Germinal center (tissue), 1 donor: ENCODE measurements at places on chromosomes 4 and X.

GRCh38 chr4:37481547-37482122 lies 204.5 kb downstream of the RELL1 start:
- no peak for DNase-seq

GRCh38 chrX:107440692-107441091 lies 8.8 kb upstream of the FRMPD3 start:
- DNase-seq, result no peak

DNA sequence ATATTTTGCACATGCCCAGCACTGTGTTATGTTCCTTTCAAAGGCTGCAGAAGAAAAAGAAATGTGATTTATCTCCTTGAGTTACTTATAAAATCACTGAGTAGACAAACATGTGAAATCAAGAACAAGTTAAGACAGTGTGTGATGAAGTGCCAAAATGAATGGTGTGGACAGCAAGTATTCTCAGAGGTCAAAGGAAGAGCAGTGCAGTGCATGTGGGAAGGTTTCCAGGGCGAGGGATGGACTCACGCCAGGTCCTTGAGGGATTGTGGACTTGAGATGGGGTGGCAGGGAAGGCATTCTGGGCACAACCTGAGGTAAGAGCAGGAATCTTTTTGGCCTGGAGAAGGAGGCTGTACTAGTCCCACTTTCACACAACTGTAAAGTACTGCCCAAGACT lies 115.5 kb downstream of the FNIP2 start:
- DNase-seq, result no peak

DNA sequence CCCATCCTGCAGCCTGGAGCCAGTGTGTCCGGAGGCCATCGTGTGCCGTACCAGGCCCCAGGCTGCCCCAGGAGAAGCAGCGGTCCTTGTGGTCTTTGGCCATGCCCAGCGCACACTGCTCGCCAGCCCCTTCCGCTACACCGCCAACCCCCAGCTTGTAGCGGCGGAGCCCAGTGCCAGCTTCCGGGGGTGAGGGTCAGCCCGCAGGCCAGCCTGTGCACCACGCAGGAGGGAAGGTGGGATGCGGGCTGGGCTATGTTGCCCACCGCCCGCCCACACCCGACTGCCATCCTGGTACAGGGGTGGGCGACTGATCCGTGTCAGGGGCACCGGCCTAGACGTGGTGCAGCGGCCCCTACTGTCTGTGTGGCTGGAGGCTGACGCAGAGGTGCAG lies 7.6 kb upstream of the SRPK3 start:
- DNase-seq, result no peak

DNA sequence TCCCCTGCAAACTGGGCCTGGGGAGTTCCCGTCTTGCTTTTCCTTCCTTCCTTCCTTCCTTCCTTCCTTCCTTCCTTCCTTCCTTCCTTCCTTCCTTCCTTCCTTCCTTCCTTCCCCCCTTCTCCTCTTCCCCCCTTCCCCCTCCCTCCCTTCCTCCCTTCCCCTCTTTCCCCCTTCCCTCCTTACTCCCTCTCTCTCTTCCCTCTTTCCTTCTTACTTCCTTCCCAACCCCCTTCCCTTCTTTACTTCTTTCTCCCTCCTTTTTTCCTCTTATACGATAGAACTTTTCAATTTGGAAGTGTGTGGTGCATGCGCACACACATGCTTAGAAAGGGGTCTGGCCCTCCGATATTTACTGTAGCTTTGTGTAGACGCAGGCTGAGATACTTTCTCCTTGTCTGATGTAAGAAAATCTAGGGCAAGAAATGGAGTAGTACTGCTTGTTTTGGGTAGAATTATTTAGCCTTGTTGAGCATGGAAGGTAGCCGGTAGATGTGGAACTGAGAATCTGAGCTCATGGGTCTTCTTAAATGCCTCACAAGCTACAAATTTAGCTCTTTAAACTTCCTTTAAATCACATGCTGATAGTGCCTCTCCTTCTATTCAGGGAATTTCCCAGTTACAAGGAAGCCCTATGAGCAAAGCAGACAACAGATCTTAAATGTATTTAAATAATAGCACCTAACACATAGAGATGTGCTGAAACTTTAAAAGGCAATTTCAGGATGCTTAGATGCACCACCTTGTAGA lies 189.6 kb downstream of the GPAT3 start:
- DNase-seq, result no peak

GRCh38 chr4:96936886-96937285 lies 1097.0 kb downstream of the PDHA2 start:
- DNase-seq, result no peak

DNA sequence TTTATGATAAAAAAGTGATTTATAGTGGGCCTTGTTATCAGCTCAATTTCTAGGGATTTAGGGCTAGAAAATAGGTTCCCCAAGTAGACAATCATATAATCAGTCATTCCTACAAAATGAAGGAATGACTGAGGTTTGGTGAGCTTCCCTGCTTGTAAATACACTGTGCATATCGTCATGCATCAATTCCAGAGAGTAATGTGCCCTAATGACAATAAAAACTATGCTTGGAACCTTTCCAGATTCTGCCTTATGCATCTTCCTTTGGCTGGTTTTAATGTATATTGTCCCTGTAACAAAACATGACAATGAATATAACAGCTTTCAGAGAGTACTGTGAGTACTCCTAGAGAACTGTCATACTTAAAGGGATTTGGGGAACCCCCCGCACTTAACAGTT lies 1310.9 kb downstream of the PCDH7 start:
- no peak for DNase-seq

GRCh38 chrX:41718481-41719235 lies 5.3 kb upstream of the GPR82 start:
- DNase-seq, result no peak

DNA sequence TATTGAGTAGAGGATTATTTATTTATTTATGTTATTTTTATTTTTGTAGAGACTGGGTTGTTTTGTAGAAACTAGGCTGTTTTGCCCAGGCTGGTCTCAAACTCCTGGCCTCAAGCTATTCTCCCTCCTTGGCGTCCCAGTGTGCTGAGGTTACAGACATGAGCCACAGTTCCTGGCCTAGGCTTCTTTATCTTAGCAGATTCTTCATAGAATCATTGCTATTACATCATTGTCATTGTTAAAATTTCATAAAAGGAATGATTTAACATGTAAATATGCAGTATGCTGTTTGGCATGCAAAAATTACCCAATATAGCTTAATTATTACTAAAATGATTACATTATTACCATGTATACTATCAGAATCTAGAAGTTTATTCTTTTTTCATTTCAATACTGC lies 24.2 kb downstream of the SULT1E1 start:
- no peak for DNase-seq

DNA sequence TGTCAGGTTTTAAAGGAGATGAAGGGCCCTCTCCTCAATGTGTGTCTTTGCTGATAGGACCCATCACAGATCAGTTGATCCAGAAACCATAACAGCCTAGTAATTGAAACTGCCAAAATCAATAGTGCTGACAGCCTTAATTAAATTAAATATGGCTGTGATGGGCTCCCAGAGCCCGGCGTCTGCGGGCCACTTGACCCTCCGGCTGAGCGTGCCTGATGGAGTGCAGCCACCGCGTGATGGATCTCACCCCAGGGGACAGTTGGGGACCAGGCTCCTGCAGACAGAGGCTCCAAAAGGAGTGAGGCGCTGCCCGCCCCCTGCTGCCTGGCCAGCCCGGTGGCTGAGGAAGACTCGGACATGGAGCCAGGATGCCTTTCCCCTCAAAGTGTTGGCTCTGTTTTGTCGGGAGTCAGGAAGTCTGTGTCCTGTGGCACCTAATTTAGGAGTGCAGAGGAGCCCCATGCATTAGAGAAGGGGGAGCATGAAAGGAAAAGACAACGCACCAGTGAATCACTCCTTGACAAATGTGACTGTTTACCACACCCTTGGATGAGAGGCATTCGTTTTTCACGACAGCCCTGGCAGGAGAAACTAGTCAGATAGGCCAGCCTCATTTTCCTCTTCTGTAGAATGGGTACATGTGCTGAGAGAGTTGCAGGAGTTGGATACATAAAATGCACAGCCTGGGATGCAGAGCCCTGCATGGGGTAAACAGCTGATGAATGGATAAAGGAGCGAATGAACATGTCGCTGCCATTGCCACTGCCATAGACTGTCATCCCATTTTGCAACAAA lies 40.9 kb upstream of the MSX1 start:
- DNase-seq, result no peak

GRCh38 chr4:180664766-180665368 lies 1578.3 kb upstream of the TENM3 start:
- peak; percentile 30 for DNase-seq

DNA sequence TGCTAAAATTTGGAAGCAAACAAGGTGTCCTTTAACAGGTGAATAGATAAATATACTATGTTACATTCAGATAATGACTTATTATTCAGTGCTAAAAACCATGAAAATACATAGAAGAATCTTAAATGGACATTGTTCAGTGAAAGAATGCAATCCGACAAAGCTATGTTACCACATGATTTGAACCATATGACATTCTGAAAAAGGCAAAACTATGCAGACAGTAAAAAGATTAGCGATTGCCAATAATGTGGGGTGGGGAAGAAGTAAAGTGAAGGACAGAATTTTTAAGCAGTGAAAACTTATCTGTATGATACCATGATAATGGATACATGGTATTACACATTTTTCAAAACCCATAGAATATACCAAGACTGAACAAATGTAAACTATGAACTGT lies 926.9 kb downstream of the FAT4 start:
- DNase-seq, result no peak

- peak; percentile 41 for DNase-seq
These were observed 27.1 kb downstream of the CFAP299 start for GRCh38 chr4:80362578-80363181.

GRCh38 chr4:85391071-85391470 lies 83.9 kb upstream of the ARHGAP24 start:
- DNase-seq, result no peak

GRCh38 chrX:55489314-55490009 lies at the start of gene USP51:
USP51 (minus strand) TSS chrX:55489848; CDS start chrX:55488939, 909 bp downstream.
- peak; percentile 28 for DNase-seq
